ENCODE measurements at places on chromosomes 3 and 15.

GRCh38 chr15:100703032-100703578, 100.7 kb downstream of the ASB7 start:
- peak; percentile 85 for DNase-seq

DNA sequence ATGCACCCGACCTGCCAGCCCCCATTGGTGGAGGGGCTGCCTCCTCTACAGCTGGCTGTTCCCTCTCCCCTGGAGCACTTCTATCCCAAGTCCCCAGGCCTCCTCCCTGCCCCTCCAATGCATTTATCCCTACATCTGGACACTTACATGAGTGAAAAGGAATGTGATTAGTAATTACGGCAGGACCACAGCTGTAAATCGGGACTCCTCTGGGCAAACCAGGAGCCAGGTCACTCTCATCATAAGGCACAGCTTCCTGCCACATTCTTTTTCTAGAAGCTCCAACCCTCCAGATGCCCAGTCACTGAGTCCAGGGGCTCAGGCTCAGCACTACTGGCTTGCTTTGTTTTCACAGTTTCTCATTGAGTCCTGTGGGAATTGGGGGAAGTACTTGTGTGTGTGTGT, 54.3 kb downstream of the IL20RB start:
- peak; percentile 95 for DNase-seq

GRCh38 chr3:45631486-45631885, 36.9 kb downstream of the LIMD1 start:
- no peak for DNase-seq

GRCh38 chr3:134761213-134761612, 33.8 kb upstream of the EPHB1 start:
- no peak for DNase-seq

DNA sequence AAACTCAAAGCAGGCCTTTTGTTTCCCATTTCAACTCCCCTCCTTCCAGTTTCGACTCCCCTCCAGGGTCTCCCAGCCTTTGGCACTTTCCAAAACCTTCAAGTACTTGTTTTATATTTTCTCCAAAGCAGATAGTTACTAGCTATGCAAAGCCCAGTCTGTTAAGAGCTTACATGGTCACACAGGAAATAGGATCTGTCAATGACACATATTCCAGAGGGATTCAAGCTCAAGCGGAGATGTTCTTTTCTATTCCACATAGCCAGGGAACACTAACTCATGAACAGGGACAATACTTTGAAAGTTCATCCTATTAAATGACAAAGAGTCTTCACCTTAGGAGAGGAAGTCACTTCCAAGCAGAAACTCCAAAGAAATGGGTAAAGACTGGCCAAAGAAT, 18.6 kb downstream of the SUCLG2 start:
- DNase-seq, result peak; percentile 24

DNA sequence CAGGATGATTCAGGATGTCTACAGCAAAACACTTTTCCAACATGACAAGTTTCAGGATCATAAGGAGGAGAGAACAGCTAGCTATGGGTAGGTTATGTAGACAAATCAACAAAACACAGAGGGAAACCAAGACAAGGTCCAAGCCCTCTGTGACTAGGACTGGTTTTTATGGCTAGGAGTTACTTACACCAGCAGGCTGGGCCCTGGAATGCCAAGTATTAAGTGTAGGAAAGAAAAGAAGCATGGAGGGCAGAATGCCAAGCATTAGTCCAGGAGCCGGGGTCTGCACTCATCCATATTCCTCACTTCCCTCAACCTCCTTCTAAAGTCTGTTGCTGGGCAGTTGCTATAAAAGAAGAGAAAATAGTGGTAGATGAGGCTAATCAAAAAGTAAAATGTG, 35.3 kb upstream of the PPP2R3A start:
- DNase-seq, result peak; percentile 15

GRCh38 chr3:152235709-152236298, 32.9 kb upstream of the MBNL1 start:
- DNase-seq, result peak; percentile 57

GRCh38 chr3:58640700-58641372, 25.7 kb downstream of the FAM3D start:
- peak; percentile 65 for DNase-seq

- no peak for DNase-seq
These were observed 190.0 kb downstream of the PLCH1 start for GRCh38 chr3:155554777-155555451.

GRCh38 chr3:105967117-105967516, 98.3 kb upstream of the CBLB start:
- DNase-seq, result peak; percentile 50

- no peak for DNase-seq
These were observed 23.4 kb upstream of the GREM1 start for GRCh38 chr15:32694222-32694983.

DNA sequence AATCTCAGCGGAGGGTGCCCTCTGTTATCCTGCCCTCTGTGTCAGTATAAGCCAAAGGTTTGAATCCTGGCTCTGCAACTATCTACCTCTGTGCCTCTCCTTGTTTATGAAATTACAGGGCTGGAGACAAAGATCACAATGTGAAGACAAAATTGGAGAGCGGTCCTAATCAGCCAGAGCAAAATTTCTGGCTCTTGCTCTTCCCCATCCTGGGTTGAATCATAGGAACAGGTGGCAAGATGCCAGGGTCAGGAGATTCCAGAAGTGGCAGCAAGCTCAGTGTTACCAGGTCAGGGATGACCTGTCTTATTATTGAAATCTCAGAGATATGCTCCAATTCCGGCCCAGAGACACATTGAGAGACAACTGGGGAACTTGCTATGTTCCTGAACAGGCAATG, 2.3 kb upstream of the CCR2 start:
- no peak for DNase-seq

DNA sequence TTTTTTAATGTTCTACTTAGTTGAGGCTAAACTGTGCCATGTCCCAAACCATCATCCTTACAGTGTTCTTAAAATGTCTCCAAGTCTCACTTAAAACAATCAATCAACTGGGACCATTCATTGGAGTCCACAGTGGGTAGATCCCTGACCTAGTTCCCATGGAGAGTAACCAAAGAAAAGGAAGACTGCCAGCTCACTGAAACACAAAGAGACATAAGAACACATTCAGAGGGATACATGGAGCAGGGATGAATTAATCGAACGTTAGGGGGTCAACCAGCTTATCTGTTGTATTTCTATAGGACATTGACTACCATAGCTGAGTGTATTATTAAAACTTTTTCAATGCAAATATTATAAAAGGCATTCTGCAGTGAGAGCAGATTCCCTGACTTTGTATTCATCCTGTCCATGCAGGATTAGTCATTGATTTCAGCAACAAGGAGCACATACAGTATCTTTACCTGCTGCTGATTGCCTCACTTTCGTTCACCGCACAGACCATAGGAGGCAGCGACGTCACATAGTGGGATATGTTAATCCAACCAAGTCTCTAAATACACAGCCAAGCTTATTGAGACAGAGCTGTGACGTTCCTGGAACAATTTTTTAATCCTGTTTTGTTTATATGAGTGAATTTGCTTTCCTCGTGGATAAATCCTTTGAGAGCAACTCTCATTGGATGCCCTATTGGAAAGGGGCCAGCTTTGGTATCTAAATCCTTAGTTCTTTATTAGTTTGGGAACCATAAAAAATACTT, 364.9 kb upstream of the RBMS3 start:
- DNase-seq, result peak; percentile 39

- peak; percentile 43 for DNase-seq
These were observed 134.5 kb downstream of the IGF1R start for GRCh38 chr15:98782801-98783200.

GRCh38 chr3:46931631-46932331, 44.8 kb downstream of the CCDC12 start:
- peak; percentile 21 for DNase-seq

- no peak for DNase-seq
These were observed 819 bp upstream of the PLXNB1 start for GRCh38 chr3:48430708-48431101.

DNA sequence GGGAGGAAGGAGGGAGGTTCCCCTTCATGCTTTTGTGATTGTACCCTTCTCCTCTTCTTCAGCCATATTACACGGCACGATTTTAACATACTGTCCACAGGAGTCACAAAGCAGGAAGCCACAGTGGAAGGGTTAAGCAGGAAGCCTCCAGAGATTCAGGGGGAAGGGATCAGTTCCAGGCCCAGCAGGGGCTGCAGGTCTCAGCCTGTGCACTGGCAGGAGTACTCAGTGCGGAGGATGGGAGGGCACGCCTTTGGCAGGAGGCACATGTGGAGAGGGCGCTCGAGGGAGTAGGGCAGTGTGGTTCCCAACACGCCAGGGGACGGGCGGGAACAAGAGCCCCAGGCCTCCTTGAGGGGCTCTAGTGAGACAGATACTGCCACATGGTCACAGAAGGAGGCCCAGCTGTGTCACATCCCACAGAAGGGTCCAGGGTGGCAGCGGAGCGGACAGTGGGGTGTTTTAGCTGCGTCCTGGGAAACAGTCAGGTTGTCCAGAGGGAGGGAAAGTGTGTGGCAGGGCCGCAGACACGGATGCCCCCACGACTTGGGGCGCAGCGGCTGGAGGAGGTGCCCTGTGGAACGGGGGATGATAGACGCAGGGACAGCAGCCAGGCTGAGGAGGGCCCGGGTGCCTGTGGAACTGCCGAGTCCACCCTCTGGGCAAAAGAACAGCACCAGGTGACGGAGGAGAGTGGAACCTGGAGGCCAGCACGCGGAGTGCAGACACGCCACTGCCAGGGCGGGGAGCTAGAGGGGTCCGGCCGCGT, 77.5 kb downstream of the CHSY1 start:
- no peak for DNase-seq

DNA sequence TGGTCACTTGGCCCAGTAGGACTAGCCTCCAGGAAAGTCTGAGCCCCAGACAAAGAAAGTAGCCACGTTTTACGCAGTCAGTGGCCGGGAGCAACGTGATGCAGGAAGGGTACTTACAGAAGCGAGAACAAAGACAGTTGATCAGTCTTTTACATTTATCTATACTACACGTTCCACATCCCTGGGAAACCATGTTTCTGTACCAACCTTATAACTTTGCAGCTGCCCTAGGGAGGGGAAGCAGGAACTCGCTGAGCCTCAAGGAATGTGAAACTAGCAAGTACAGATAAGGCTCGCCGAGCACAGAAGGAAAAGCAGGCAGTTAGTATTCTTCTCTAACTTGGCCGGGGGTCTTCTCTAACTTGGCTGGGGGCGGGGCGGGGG, 3.4 kb upstream of the KNL1 start:
- DNase-seq, result no peak

Measured in AG10803 (cell line).